ENCODE measurements at places on chromosomes 2 and 18.

- no peak for DNase-seq
Measured at GRCh38 chr2:178927173-178927572, 120.0 kb upstream of the TTN start.

- DNase-seq, result no peak
Measured at GRCh38 chr2:19356545-19357401, 1.6 kb downstream of the OSR1 start.

- no peak for DNase-seq
Measured at GRCh38 chr2:30030361-30030760, 109.0 kb upstream of the ALK start.

GRCh38 chr2:119827866-119828507 lies 68.3 kb downstream of the PTPN4 start:
- DNase-seq, result no peak

- DNase-seq, result no peak
Measured at GRCh38 chr2:215511454-215512346, 75.8 kb upstream of the FN1 start.

DNA sequence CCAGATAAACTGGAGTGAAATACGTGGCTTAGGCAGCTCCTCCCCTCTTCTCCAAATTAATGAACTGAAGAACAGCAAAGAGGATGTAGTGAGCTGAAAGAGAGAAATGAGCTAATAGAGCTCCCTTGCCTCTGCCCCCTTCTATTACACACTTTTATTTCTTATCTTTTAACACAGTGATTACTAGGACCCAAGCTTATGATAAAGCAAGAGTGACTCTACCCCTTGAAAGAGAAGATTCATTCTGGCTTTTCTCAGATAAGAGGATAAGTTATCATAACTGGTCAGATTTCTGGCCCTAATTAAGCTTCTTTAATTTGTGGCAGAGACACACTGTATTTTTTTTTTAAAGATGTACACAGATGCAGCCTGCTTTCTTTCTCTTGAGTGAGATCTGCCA lies 102.2 kb downstream of the MSTN start:
- DNase-seq, result no peak

GRCh38 chr2:11416186-11416585 lies 49.8 kb downstream of the E2F6 start:
- DNase-seq, result no peak

DNA sequence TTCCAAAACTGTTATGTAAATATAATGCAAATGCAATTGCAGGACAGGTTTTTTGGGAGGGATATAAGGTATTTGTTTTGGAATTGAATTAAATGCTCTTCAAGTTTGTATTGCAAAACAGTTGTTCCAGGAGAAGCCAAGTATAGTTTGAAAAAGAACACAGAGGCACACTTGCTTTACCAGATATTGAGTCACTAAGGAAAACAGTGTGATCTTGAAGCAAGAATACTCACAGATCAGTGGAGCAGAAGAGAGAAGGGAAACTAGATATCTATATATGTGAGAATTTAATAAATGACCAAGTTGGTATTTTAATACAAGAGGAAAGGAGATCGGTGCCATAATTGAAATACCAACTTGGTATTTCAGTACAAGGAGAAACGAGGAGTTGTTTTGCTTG lies 178.9 kb downstream of the CAPN13 start:
- no peak for DNase-seq

GRCh38 chr2:230982126-230982525 lies 13.8 kb upstream of the SPATA3 start:
- no peak for DNase-seq

DNA sequence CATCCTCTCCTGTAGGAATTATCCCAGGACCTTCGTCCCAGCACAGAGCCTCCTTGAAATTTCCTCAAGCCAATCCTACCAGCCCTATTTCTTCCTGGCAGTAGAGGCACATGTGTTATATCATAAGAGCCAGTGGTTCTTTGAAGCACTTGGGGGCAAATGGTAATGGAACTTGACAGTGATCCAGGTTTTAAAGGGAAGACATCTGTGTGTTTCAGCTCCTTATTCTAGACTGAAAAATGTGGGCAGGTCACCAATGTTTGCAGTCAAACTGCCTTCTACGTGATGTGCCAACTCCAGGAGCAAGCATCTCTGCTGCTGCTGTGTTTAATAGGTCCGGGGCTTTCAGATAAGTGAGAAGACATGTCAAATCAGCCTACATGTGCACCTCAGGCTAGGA lies 157.1 kb downstream of the GALNT14 start:
- no peak for DNase-seq

- no peak for DNase-seq
Measured at GRCh38 chr2:148660999-148661398, 16.4 kb downstream of the EPC2 start.

DNA sequence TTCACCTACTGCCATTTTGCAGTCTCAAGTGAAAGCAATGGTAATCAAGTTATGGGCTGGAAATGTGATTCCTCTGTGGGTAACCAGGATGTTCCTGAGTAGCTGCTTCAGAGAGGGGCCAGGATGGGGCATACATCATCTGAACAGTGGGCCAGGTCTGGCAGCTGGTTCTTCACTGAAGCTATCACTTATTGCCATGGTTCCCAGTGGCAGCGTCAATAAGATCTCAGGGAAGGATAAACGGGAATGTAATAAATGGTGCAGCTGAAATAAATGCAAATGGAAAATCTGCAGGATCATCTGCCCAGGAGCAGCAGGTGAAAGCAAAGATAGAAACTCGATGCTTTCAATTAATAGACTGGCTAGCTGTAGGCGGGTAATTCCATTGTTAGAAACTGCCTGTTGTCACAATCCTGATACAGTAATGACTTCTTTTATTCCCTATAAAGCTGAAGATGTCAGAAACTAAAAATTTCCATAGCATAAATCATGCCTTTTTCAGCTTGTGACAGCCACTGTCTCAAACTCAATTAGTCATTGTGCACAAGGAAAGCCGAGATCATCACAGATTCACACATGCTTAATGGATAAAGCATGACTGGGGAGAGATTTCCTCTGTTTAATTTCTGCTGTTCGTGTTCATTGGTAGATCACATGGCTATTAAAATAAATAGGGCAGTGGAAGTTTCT lies 56.2 kb upstream of the CCDC85A start:
- DNase-seq, result no peak

DNA sequence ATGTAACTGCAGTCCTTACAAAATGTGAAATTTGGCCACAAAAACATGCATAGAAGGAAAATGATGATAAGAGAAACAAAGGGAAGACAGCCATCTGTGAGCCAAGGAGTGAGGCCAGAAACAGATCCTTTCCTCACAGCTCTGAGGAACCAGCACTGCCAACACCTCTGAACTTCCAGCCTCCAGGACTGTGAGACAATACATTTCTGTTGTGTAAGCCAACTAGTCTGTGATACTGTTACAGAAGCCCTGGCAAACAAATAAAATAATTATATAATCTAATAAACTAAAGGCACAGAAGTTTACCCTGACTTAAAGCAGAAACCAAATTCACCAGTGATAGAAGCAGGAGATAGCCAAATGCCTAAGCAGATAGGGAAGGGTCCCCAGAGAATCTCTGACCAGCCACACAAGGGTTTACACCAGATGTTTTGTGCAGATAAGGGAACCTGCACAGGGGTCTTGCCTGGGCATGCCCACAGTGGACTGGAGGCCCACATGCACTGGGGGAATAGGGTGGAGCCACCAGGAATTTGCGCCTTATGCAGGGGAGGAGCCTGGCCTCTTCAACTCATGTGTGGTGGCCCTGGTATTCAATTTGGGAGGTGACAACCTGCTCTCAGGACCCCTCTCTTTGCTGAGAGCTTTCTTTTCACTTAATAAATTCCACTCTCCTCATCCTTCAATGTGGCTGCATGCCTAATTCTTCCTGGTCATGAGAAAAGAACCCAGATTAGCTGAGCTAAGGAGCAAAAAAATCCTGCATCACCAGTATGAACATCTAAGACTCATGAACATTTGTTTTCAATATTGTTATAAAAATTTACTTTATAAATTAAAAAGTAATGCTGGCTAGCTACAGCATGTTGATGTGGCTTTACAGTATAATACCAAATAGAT lies 3.8 kb upstream of the GCC2 start:
- no peak for DNase-seq

- no peak for DNase-seq
Measured at GRCh38 chr2:12315224-12315623, 401.5 kb upstream of the TRIB2 start.

DNA sequence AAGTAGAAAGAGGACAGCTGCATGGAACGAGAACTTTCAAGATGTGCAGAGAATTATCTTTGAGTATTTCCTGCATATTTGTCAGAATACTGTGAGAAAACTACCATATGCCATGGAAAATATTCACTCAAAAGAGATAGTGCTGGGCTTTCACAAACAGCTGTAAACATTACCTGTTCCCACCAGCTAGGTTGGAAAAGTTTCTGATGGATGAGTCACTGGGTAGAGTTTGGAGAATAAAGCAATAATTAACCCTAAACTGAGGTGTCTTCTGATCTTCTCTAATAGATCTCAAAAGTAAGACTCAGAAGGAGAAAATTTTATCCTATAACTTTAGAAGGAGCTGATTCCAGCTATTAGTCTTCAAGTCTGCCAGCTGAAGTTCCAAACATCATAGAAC lies 3.9 kb upstream of the FSIP2 start:
- DNase-seq, result no peak

GRCh38 chr18:58496937-58497336 lies 132.0 kb downstream of the ALPK2 start:
- peak; percentile 12 for DNase-seq

DNA sequence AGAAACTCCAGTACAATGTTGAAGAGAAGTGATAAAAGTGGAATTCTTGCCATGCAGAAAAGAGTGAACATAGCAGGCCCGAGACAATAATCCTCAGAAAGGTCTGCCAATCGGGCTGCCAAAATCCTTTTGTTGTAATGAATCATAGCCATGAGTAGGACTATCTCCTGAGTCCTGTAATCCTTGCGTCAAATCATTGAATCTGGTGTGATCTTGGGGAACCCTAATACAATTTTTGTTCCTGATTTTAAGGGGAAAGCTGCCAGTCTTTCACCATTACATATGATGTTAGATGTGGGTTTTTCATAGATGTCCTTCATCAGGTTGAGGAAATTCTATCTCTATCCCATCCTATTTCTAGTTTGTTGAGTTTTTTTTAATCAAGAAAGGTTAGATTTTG lies 2.2 kb downstream of the TPGS2 start:
- no peak for DNase-seq

DNA sequence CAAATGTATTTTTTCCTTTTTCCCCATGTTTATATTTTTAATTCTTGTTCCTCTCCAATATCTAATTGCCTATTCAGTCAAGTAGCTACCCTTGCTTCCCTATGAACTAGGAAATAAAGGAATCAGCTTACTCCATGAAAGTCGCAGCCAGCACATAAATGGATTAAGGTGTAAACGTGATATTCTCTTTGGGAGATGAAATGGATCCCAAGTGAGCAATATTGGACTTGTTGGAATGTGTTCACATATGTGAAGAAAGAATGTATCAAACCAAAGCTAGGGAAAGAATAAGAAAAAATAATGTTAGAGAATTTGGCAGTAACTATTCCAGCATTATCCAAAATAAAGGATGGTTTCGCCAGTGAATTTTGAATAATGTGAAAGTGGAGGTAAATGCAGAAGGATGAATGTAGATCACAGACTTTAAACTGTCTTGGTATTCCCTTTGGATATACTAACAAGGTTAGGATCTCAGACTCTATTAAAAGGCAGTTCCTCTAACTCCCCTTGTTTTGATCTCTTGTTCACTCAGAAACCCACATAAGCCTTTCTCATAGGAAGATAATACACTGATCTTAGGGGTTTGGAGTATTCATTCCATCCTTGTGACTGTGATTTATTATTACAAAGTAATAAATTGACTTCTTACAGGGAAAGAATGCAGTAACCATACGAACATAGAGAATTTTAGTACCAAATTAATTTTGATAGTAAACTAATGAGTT lies 208.1 kb downstream of the BABAM2 start:
- DNase-seq, result no peak

DNA sequence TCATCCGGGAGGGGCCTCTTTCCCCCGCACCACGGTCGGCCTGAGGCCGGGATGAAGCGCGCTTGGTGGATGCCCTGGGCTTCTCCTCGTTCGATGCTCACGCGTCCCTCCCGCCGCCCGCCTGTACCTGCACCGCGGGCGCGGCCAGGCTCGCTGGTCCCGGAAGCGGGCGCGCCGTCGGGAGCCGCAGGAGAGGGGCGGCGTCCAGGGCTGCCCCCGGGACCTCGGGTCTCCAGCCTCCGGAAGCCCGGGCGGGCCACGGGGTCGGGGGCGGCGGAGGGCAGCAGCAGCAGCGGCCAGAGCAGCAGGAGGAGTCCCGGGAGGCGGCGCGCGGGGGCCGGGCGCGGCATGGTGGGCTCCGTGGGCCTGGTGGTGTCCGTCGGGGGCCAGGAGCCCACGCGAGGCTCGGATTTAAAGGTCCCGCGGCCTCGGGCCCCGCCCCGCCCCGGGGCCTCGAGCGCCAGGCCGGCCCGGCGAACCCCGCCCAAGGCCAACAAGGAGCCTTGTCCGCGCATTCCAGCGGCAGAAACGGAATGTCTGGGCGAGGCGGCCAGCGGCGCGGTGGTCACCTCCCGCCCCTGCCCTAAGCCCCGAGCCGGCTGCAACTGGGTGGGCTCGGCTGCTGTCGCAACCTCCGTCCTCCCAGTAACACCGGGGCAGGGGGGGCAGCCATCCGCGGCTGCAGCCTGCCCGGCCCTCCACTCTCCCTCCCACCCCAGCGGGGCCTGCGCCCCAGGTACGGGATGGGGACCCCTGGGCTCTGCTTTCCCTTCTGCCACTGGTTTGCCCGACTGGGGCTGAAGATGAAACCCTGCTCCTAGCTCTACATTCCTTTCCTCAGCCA lies at the start of gene MATN3:
MATN3 (minus strand) TSS at position 387 of the 844 bp plus-strand sequence; CDS start at position 350, 37 bp downstream.
- DNase-seq, result no peak

DNA sequence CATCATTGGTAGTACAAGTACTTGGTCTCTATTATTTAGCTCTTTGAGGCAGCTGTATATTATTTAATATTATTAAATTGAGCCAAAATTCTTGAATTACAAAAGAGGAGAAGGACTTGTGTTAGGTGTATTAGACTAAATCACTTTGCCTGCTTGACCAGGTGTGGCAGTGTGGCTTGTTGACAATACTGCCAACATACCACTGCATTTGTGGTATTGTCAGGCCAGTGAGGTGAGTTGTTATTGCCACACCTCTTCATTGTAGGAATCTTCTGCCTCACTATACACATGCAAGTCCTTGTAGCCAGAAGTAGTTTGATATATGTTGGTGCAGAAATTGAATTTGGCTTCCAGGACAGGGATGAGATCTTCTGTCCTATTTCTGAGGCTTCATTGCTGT lies 40.5 kb downstream of the CYP20A1 start:
- no peak for DNase-seq

GRCh38 chr18:46315161-46315560 lies 211.0 kb downstream of the HAUS1 start:
- DNase-seq, result no peak

GRCh38 chr2:8987410-8987809 lies 16.1 kb downstream of the MBOAT2 start:
- no peak for DNase-seq

GRCh38 chr2:217063238-217063755 lies 203.4 kb upstream of the TNP1 start:
- no peak for DNase-seq

DNA sequence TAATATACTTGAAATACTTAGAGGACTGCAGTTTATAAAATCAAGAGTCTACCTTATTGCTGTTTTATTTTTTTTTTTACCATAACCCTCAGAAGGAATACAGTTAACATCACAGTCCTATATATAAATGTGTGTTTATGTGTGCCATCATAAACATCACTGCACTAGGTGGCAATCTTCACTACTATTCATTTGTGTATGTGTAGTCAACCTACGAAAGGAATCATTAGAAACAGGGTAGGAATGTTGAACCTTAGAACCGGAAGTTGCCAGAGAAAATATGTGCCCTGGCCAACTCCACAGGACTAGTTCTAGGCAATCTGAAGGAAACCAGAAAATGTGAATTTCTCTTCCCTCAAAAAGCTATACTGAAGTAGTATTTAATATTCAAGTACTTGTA lies 3.4 kb downstream of the GEN1 start:
- no peak for DNase-seq

Measured in activated CD4-positive, CD25-positive, alpha-beta regulatory T cell treated with anti-CD3 and anti-CD28 coated beads, Interleukin-2, amount 50 U/mL, for 72 hours (primary cell).